ENCODE measurements at places on chromosomes 7 and 10.

GRCh38 chr10:33125522-33126517, 167.8 kb upstream of the ITGB1 start:
- no peak for DNase-seq

DNA sequence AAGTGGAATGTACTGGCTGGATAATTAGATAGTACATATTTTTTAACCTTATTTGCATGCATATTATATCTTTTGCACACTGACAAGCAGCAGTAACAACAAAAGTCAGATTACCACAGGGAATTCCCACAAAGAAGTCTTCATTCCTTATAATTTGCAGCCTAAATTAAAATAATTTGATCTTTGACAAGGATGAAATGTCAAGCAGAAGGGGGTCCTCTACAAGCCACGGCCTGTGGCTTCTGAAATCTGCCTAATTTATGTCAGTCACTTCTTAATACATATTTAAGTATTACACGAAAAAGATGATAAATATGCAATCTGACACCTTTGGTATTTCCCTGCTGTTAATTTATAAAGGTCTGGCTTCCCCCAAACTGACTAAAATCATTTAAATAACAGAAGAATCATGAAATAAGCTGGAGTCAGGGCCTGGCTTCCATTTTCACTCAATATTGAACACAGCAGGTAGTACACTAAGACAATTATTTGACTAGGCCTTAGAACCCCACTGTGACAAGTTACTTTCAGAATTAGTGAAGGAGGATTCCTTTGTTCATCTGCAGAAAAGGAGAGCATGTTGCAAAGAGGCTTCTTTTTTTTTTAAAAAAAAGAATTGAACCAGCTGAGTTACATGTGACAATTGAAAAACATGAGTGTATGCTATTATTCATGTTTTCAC, 351.1 kb upstream of the ETV1 start:
- DNase-seq: peak; percentile 16

DNA sequence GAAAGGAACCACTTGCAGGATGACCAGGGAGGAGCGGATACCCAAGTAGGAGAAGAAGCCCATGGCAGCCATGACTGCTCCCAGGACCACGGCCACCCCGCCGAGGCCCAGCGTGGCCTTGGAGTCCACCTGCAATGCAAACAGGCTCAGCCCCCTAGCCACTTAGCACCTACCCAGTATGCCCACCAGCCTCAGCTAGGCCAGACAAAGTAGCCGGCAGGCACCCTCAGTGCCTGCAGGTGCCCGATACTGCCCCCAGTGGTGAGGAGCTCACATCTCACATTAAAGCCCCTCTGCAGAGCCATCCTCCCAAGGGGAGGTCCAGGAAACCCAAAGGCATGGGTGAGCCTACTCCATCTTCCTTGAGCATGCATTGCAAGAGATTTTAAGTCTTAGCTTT, 6.6 kb downstream of the NPC1L1 start:
- DNase-seq: peak; percentile 73

GRCh38 chr10:36021096-36021495, 379.0 kb upstream of the FZD8 start:
- DNase-seq: no peak

GRCh38 chr10:125153703-125154490, 6.5 kb downstream of the CTBP2 start:
- DNase-seq: no peak

GRCh38 chr10:94546901-94547185, 1.3 kb downstream of the HELLS start:
- DNase-seq: no peak

DNA sequence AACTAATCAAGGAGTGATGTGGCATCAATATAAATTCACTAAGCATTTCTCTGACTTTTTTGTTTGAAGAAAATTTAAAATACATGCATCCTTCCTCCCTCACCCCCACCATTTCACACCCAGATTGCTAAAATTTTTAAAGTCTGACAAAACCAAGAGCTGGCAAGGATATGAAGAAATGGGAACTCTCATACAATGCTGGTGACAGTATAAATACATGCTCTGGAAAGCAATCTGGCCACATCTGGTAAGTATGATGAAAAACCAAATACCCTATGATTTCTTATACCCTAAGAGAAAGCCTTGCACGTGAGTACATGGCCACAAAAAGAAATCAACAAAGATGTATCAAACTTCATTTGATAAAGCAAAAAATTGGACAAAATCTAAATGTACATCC, 31.2 kb downstream of the P4HA1 start:
- no peak for DNase-seq

GRCh38 chr7:69843653-69844052, 245.4 kb downstream of the AUTS2 start:
- no peak for DNase-seq

DNA sequence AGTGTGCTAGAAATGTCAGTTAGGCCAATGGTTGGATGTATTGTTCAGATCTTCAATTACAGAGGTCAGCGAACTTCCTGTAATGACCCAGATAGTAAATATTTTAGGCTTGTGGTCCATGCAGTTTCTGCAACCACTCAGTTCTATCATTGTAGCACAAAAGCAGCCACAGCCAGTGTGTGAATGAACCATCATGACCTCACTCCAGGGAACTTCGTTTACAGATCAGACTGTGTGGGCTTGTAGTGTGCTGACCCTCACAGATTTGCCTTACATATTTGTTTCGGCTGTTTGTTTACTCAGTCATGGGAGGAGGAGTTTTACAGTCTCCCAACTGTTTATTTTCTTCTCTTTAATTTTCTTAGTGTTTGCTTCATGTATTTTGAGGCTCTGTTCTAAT, 55.4 kb downstream of the LANCL2 start:
- DNase-seq: no peak

DNA sequence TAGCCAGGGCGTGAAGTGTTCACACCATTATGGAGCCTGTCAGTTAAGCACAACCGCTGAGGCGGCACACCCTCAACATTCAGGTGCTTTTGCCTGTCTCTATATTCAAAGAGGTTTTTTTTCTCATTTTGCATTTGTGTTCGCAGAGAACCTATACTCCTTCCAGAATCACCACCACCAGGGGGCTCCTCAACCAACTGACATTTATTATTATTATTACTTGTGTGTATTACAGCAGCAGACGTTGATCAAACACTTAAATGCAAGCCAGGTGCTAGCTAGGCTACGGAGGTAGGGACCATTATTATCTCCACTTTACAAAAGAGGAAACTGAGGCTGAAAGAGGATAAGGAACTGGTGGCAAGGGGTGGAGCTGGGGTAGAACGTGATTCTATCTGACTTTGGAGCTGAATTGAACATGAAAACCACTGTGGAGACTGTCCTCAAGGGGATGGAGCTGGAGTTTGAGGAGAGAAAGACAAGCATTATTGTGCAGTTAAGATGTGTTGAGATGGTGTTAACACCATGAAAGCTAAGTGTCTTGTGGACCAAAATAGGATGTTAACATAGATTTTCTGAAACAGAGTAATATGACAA, 133.8 kb upstream of the PLXNA4 start:
- no peak for DNase-seq

DNA sequence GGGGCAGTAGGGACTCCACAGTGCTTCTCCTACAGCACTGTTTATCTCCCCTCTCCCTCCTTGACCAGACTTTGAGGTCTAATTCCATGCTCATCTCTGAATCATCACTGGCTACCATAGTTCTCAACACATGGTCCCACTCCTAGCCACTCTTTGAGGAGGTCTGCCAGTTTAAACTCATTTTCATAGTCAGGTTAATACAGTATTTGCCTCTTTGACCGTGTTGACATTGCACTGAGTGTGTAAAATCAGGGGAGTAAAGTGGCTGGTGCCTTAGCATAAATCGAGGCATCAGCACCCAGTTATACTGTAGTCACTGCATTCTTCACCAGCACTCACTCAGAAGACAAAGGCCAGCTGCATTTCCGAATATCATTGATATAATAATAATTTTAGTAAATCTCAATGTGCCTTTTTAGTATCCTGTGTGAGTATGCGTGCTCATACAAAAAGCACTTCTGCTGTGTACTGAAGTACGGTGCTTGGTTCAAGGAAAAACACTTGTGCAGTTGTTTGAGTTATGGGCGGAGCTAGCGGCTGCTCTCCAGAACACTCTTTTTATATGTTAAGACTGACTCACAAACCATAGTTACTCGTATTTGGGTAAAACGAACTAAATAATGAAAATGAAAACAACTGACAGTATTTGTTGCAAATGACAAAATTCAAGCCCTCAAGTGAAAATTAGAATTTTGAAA, 89.7 kb downstream of the GALNT11 start:
- DNase-seq: no peak

DNA sequence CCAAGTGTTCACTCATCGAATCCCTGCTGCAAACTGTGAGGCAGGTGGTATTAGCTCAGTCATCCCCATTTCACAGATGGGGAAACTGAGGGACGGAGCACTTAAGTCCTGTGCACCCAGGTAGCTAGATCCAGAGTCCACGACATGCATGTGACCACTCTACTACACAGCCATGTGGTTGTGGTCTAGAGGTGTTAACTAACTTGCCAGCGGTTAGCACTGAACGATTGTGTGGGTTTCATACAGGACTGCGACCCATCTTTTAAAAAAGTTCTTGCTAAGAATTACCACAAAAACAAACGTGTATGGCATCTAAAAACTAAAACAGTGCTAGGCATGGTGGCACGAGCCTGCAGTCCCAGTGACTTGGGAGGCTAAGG, 16.1 kb upstream of the ABCC2 start:
- DNase-seq: no peak

GRCh38 chr10:32854435-32854834, 103.6 kb downstream of the ITGB1 start:
- DNase-seq: no peak

DNA sequence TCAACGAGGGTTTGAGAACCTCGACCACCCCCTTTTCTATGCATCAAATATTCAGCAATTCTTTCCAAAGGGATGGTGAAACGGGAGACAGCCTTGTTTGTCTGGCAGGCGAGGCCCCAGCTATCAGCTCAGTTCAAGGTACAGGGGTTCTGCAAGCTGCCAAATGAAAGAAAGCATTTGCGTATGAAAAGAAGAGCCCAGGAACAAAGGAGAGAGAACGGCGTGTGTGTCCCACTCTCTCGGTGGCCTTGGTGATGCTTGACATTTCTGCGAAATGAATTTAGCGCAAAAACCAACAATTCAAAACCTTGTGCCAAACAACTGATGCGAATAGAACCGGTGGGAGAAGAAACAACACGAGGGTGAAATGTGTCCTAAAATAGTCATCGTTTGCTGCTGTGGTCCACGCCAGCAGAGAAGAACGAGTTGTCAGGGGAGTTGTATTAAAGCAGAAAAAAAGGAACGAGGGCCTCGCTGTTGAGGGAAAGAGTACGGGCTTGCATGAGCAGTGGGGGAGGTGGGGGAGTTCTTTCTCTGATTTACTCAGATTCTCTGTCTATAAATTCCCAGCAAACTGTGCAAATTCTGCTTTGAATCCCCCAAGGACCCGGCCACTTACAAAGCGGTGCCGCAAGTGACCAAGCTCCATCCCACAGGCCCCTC, 97.7 kb downstream of the TMEM130 start:
- DNase-seq: peak; percentile 42

DNA sequence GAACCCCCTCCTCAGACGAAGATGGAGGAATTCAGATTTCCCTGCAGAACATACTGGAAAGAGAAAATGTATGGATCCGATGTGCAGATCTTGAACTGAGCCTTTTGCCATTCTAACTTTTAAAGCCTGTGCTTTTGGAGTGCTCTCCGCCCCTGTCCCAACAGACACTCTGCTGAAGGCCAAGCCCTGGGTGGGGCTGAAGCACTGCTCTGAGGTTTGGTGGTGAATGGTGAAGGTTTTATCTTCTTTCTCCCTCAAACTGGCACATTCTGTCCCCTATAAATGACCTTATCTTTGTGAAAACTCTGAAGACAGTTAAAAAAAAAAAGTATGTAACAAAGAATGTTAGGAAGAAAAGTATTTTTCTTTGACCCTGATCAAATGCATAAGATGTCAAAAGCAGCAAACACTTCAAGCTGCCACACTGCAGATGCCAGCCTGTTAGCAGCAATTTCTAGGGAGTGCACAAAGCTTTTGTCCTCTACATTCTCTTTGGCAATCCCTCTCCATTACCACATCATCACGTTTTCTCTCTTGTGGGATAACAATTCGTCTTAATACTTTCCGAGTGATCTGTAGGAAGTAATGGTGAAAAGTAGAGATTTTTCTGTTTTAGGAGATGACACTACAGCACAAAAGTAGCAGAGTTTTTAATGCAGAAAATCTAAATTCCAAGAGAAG, 137.3 kb upstream of the CCDC6 start:
- DNase-seq: no peak

GRCh38 chr7:87735360-87735759, 107.2 kb downstream of the RUNDC3B start:
- no peak for DNase-seq

- no peak for DNase-seq
These were observed 52.8 kb upstream of the KCNIP2 start for GRCh38 chr10:101896225-101896877.

DNA sequence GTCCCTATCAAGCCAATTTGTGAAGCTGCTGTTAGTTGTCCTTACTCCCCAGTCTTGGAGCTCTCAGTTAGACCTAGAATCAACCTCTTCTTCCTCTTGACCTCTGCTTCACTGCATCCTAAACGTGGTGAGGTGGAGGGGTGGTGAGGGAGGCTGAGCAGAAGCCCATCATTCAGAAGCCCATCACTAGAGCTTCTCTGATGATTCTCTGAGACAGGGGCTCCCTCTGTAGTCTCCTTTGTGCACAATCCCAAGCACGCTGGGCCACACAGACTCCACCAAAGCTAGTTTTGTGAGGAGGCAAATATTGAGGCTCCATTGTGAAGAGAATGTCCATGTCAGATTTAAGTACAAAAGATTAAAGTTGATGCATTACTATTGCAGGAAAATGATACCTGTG, 163.8 kb upstream of the PRSS1 start:
- DNase-seq: no peak

- DNase-seq: no peak
These were observed 181.4 kb downstream of the IPMK start for GRCh38 chr10:58086144-58086762.

- no peak for DNase-seq
These were observed 32.6 kb downstream of the NEUROD6 start for GRCh38 chr7:31307972-31308371.

DNA sequence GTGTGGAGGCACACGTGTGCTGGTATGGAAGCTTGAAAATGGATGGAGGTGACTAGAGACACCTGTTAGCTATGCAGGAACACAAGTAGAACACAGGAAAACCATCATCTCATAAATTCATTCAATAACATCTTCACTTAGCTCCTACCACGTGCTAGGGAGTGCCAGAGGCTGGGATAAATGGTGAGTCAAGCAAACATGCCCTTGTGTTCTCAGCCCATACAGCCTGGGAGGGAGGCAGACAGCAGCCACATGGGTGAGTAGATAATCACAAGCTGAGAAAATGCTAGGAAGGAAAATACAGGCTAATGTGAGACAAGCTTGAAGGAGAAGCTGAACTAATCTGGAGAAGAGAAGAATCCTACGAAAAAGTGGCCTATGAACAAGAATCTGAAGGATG, 468.0 kb upstream of the ZMIZ1 start:
- DNase-seq: no peak

GRCh38 chr10:31192475-31192874, 126.5 kb upstream of the ZEB1 start:
- DNase-seq: no peak

- DNase-seq: no peak
These were observed 16.1 kb downstream of the MYOF start for GRCh38 chr10:93465806-93466675.
